Ascending aorta (tissue), 2 donors: ENCODE measurements at places on chromosomes 7 and 10.

- DNase-seq = peak; percentile 31
Measured at GRCh38 chr10:78349165-78349516, 315.5 kb downstream of the RPS24 start.

DNA sequence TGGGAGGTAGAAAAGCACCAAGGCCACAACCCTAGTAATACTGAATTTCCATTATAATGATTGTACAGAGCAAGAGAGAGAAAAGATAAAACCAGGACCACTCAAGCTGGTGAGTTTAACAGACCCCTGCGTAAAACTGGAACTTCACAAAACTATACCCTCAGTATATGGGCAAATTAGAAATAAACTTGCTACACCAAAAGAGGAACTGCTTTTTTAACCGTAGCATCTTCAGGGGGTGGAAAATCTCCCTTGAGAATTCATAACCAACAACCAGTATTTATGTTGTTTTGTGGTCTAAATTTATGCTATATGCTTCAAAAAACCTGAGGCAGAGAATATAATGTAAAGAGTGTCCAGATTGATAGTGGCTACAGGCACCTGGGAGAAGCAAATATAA is 171.2 kb downstream of the SGMS1 start:
- DNase-seq = no peak

GRCh38 chr7:37212556-37212955 is 236.1 kb downstream of the ELMO1 start:
- DNase-seq = no peak

DNA sequence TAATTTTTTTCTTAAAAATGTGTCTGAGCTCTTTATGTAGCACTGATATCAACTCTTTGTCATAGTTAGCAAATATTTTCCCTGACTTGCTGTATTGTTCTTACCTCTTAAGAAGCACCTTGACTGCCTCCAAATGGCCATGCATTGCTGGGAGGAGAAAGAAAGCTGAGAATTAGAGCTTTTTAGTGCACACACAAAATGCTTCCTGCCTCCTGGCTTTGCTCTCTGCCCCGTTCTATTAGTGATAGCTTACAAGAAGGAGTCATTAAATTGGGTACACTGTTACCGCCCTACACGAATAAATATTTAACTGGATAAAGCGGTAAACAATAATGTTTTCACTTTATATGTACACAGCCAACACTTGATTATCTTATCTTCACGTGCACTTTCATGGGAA is 4.1 kb downstream of the ANKRD16 start:
- no peak for DNase-seq

DNA sequence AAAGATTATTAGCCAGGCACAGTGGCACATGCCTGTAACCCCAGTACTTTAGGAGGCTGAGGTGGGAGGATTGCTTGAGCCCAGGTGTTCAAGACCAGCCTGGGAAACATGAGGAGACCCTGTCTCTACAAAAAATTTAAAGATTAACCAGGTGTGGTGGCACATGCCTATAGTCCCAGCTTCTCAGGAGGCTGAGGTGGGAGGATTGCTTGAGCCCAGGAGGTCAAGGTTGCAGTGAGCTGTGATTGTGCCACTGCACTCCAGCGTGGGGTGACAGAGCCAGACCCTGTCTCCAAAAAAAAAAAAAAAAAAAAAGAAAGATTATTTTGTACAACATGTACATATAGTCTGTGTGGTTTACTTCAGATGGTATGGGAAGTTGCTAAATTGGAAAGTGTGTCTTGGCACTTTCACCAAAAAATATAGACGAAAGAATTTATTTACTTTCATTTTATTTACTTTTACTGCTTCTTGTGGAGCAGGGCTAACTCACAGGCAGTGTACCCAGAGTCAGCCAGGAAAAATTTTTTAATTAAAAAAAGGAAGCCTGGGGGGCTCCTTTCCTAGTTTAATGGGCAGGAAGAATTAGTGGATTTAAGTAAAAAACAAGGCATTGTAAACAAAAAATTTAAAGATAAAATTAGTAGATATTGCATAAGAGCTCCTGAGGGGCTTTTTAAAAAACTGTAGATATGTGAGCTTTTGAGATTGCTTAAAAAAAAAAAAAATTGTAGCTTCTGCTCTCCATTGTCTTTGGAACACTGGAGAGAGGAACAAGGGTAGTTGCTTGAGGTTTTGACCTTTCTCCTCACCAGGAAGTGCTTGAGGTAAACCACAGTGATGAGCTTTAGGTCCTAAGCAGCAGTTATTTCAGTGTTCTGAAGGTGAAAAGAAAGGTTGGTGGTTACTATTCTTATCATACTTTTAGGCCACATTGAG is 44.6 kb upstream of the VDAC2 start:
- no peak for DNase-seq

DNA sequence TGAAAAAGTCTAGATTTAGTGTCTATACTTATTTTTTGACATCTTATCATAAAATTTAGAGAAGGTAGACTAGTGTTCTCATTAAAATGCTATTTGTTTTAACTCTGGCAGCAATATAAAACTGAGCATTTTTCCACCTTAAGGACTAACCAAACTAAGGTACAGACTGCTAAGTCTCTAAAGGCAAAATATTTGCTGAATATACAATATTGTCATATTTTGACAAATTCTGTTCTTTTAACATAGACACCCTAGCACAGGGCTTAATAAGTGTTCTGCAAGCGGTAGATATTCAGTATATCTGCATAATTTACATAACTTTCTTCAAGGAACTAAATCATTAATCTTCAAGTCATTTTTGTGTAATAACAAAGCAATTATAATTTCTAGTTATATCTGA is 8.6 kb downstream of the RTKN2 start:
- no peak for DNase-seq

DNA sequence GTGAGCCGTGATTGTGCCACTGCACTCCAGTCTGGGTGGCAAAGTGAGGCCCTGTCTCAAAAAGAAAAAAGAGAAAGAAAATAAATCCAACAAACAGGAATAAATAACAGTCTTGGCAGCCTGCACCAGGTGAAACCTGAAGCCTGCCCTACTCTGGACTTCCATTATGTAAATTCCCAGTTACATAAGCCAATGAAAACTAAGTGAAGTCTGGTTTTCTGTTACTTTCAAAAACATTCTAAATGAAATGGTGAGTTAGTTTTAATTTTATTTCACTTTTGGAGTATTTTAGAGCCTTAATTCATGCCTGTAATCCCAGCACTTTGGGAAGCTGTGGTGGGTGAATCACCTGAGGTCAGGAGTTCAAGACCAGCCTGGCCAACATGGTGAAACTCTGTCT is 22.5 kb upstream of the HIBADH start:
- no peak for DNase-seq

GRCh38 chr10:70381471-70382421 is 679 bp downstream of the LRRC20 start:
- no peak for DNase-seq

- DNase-seq = no peak
Measured at GRCh38 chr7:157739650-157740049, 402.8 kb downstream of the DNAJB6 start.

DNA sequence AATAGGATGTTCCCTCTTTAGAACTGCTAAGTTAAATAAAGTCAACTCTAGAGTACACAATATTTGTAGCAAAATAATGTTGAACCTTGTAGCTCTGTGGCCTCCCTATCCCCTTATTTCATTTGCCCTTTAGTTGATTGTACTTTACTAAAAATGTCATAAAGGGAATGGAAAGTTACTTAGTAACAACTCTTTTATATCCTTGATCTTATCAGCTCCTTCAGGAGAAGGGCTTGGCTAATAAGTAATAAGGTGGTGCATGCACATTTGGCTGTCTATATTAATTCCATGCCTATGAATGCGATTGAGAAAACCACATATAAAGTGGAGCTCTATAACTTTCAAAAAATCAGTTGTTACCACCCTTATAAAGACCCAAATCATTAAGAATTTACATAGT is 41.5 kb upstream of the GATA3 start:
- DNase-seq = no peak

GRCh38 chr10:5895804-5896203 is 5.8 kb downstream of the FBH1 start:
- no peak for DNase-seq

DNA sequence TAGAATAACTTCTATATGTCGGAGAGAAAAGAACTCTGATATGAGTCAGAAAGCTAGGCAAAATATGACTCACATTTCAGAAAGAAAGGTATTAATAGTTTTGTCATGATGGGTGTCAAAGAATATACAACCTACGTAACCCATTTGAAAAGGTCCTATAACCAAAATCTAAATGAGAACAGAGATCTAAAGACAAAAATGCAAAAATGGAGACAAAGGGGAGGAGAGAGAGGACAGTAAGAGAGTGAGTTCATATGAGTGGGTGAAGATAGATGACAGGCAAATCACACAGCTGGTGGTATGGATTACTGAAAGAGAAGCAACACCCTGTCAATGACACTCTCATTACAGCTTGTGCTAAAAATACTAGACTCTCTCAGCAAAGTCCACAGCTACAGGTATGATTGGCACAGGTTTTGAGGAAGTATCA is 25.6 kb downstream of the ANKMY2 start:
- no peak for DNase-seq

GRCh38 chr10:126242397-126243260 is 145.6 kb downstream of the ADAM12 start:
- DNase-seq = no peak

DNA sequence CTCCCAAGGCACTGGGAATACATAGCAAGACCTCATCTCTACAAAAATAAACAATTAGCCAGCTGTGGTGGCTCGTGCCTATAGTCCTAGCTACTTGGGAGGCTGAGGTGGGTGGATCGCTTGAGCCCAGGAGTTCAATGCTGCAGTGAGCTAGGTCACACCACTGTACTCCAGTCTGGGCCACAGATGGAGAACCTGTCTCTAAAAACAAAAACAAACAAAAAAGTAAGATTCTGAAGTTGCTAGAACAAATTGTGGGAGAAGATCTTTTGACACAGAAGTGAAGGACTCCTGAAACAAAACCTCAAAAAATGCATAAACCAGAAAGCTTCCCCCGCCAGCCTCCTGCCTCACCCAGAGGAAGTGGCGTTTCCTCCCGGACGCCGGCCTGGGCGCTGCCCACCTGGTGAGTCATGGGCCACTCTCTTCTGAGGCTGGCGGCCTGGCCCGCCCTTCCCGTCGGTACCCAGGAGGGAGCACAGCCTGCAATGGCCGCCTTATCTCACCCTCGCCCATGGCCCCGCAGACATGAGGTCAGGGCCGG is 25.4 kb upstream of the ELN start:
- peak; percentile 94 for DNase-seq

DNA sequence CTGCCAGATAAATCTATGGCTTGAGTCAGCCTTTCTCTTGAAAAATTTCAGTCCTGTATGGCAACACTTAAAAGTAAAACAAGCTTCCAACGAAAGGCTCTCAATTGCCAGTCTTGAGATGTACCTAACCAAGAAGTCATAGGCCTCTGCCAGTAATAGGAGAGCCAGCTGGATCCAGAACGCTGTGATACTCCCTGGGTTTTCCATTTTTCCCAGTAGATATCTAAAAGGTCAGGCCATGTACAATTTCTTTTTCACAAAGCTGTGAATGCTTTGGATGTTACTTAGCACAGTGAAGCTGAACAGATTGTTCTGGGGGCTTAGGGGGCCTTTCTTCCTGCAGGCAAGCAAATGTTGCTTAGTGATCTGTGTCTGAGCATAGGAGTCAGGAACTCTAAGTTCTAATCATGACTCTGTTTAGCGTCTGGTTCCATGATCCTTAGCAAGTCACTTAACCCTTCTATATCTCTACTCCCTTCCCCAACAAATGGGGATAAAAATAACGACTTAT is 86.5 kb downstream of the ARMH3 start:
- DNase-seq = no peak

GRCh38 chr10:102705531-102705930 is 8.7 kb downstream of the ARL3 start:
- no peak for DNase-seq

- DNase-seq = no peak
Measured at GRCh38 chr7:77696643-77697534, 630 bp downstream of the RSBN1L start.

- DNase-seq = no peak
Measured at GRCh38 chr7:45189151-45189970, 31.8 kb downstream of the RAMP3 start.

- no peak for DNase-seq
Measured at GRCh38 chr10:110016039-110016438, 8.3 kb downstream of the ADD3 start.

- no peak for DNase-seq
Measured at GRCh38 chr10:81918766-81919165, 43.8 kb downstream of the NRG3 start.

GRCh38 chr7:590731-591551 is 71.3 kb upstream of the PDGFA start:
- no peak for DNase-seq

DNA sequence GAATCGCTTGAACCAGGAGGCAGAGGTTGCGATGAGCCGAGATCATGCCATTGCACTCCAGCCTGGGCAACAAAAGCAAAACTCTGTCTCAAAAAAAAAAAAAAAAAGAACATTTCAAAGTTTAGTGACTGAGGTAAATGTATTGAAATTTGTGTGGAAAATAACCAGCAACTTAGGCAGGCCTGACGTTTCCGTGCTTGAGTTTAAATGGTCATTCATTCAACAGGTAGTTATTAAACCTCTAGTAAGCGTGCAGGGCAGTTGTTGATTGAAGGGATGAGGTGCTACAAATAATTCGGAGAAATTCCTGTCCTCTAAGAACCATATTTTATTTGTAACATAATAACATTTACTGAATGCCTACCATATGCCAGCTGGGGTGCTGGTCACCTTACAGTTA is 135.3 kb downstream of the PRKAG2 start:
- DNase-seq = no peak

GRCh38 chr10:6838118-6838517 is 258.0 kb upstream of the PRKCQ start:
- DNase-seq = no peak

DNA sequence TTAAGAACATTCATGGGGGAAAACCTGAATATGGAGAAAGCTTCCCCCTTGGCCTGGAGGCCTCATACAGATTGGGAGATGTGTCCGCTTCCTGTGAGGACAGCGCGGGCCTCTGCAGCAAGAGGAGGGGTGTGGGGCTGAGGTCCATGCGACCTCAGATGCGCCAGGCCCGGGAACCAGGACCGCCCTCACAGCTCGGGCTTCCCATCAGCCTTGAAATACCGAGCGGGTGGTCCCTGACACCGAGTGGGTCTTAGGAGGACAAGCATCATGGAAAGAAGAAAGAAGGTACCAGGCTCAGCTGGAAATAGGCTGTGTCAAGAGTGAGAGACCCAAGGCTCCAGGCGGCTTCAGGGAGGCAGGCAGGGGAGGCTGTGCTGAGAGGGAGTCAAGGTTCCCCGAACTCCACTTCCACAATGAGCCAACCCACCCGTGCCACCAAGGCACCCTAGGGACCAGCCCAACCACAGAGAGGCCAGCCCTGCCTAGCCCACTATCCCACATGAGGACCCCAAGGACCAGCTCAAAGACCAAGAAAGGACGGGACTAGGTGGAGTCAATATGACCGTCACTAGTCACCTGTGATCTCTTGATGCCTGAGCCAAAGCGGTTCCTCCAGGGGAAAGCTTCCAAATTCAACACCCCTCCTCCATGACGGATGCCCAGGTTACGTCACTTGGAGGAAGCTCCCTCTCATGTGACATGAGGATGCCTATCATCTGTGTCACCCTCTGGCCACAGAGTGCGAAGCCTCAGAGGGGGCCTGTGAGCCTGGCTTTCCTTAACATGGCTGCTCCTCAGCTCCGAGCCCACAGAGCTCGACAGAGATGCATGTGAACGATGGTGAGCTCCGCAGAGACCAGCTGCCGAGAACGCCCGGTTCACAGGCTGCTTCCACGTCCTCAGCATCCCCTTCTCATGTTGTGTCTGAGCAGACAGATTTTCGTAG is 103.7 kb downstream of the TCERG1L start:
- DNase-seq = no peak

- DNase-seq = no peak
Measured at GRCh38 chr7:84144480-84144879, 50.1 kb downstream of the SEMA3A start.
